ENCODE measurements at places on chromosomes 13 and 19.
A peak's percentile ranks its signal among the peaks of the same experiment; 100 is the strongest.

- no peak for DNase-seq
These were observed 316.0 kb downstream of the PCDH9 start for GRCh38 chr13:66914155-66914554.

DNA sequence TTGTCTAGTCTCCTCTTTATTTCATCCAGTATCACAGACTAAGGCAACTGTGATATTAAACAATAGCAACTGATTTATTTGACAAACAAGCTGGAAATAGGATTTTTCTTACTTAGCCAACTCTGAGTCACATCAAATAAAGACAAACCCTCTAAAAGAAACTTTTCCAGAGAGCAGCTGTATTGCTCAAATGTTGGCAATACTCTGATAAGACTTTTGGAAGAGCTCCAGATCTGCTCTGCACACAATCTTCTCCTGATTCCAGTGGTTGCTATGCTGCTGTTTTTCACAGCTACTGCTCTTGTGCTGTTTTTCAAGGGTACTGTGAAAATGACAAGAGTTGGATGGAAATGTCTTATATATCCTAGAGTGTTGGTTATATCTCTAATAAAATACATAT lies 1479.2 kb downstream of the SLITRK5 start:
- no peak for DNase-seq

GRCh38 chr13:77497350-77497749 lies 38.2 kb upstream of the SCEL start:
- no peak for DNase-seq

DNA sequence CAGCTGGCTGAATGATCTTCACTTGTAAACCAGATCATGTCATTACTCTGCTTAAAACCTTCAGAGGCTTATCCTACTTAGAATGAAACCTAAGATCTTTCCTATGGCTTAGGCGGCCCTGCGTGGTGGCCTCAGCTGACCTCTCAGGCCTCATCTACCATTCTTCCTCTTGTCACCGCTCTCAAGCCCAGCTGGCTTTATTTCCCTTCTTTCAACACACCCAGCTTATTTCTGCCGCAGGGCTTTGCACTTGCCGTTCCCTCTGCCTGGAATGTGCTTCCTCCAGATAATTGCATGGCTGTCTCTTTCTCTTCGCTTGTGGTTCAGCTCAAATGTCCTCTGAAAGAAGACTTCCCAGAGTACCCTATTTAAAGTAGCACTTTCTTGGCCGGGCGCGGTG lies 3.6 kb upstream of the ASF1B start:
- no peak for DNase-seq

DNA sequence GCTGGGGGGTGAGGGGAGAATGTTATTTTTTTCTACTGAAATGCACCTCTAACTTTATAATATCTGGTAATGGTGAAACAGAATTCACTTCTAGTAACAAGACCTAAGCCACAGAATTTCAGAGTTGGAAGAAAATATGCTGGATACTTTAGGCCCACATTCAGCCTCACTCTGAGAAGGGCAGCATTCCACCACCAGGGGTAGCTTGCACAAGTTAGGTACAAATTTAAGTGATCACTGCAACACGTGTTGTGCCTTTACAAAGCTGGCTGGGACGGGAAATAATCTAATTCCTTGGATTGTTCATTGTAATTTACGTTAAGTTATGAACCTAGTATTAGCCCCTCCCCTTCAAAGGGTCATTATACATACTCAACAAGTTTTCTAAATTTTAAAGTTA lies 192.3 kb downstream of the RGCC start:
- DNase-seq: peak; percentile 29

- no peak for DNase-seq
These were observed 45.6 kb downstream of the SERPINE3 start for GRCh38 chr13:51385114-51385513.

DNA sequence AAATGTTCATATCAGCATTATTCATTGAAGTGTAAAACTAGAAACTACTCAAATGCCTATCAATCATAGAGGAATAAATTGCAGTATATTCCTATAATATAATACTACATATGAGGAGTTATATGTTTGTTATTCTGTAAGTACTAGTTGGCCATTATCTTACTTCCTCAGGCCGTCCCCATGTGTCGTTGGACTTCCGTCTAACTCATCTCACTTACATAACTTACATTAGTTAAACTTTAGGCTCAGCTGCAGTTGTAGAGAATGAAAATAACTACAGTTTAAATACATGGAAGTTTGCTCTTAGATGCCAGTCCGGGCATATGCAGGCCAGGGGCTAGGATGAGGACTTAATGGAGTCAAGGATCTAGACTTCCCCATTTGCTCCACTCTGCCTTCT lies 8.6 kb upstream of the EPSTI1 start:
- no peak for DNase-seq

DNA sequence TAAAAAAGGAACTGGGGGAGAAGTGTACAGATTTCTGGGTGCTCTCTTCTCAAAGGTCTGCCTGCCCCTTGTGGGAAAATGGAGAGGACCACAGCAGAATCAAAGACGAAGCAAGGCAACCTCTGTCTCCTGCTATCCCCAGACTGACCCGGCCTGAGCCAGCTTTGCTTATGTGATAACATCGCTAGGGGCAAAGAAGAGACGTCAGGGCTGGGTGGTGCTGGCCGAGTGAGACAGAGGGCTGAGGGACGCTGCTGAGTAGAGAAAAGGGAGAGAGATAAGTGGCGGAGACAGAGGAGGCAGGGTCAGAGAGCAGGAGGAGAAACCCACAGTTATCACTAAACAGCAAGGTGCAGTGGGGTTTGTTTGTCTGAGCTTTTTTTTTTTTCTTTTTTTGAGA lies 4.6 kb upstream of the MUC16 start:
- DNase-seq: no peak

DNA sequence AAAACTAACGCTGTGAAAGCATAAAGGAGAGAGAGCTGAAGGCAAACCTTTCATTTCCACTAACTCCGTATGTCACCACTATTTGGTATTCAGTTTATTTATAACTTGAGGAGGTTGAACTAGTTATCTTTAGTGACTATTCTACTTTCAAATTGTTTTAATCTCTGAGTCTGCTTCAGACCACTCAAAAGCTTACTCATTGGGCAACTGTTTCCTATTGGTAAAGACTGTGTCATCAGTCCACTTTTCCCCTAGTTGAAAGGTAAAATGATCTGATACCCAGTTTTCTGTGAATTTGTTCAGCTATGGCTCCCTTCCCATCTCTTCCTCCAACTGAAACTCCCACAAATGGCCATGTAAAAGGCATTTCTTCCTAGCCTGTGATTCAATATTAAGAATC lies 39.1 kb downstream of the TEX26 start:
- no peak for DNase-seq

GRCh38 chr19:40265763-40266099 lies 19.4 kb downstream of the AKT2 start:
- no peak for DNase-seq

DNA sequence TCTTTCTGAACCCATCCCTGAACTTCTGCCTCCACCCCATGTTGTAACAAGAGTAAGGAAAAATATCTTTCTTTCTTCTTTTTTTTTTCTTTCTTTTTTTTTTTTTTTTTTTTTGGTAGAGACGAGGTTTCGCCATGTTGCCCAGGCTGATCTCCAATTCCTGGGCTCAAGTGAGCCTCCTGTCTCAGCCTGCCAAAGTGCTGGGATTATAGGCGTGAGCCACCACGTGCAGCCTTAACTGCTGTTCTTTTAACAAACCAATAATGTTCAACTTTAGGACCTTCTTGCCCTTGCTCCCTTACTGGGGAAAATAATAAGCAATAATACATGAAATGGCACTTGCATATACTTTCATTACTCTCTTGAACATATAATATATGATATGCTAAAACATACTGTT lies 19.6 kb downstream of the GPR183 start:
- DNase-seq: no peak

DNA sequence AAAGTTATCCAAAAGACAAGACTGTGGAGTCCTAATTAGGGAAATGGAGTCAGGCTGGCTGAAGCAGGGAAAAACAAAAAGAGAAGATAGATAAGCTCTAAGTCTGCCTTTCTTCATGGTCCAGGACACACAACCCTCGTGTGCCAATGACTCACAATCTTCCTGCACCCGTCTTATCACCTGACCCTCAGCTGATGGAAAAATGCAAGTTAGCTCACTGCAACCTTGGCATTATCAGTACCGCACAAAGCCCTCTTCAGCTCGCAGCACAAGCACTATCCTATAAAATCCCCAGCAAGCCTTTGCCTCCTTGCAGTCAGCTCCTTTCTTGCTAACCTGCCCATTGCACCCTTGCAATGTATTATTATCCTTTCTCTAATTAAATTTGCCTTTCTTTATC lies 4.3 kb downstream of the OR7A5 start:
- no peak for DNase-seq

DNA sequence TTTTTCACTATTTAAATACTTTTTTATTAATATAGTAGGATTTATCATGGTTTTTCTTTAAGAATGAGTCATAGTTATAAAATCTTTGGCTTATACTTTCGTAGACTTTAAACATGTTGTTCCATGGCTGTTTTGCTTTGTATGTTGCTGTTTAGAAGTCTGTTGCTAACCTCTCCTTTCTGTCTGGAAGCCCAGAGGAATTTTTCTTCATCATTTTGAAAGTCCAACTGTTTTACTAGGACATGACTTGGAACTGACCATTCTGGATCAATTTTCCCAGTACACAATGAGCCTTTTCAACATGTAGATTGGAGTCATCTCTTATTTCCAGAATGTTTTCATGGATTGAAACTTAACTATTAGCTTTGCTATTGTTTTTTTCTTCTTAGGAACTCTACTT lies 7.9 kb downstream of the CAB39L start:
- DNase-seq: no peak

DNA sequence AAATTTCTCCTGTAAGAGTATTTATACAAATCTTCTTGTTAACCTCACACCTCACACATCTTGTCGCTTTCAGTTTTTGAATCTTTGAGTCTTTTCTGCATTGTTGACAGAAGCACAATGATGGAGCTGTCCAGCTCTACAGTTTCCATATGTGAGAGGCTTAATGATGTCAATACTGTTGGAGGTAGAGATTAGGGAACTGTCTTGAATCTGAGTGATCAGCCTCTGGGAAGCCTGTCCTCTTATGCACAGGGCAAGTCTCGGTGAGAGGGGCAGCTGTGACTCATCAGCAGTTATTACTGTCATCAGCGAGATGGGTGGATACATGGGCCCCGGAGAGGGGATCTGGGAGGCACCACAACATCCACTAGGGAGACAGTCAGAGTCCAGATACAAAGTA lies 4.6 kb upstream of the ITGBL1 start:
- no peak for DNase-seq

DNA sequence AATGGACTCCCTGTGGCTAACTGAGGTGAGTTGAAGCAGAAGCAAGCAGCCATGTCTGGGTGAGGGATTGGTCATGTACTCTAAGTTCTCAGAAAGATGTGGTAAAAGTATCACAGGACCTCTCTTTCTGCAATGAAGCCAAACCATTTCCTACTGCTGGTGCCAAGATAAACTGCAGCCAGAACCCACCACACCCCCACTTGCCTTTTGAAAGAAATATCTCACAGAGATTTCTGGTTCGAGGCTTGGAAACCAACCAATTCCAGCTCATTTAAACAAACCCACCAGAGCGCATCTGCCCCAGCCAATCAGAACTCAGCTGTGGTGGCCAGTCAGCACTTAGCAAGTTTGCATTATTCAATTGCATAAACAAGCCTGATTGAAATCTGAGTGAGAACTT lies 204.5 kb upstream of the ATXN8OS start:
- DNase-seq: no peak
